Ascending aorta (tissue), 2 donors: ENCODE measurements at places on chromosomes 11 and 22.

GRCh38 chr22:41827671-41828070 lies 5.2 kb upstream of the SREBF2 start:
- DNase-seq, result no peak

- DNase-seq, result no peak
Observed at GRCh38 chr11:7677796-7678201, 4.5 kb upstream of the CYB5R2 start.

- DNase-seq, result no peak
Observed at GRCh38 chr11:7253800-7254199, 2.1 kb downstream of the SYT9 start.

- DNase-seq, result no peak
Observed at GRCh38 chr11:25218036-25218435, 721.2 kb downstream of the LUZP2 start.

GRCh38 chr11:5596607-5597201 lies at the start of gene TRIM6:
Gene TRIM6, plus strand, starts transcription at chr11:5596637. Its CDS starts 261 bp downstream, at chr11:5596898.
- DNase-seq, result peak; percentile 72

- no peak for DNase-seq
Observed at GRCh38 chr22:50338042-50338573, 5.0 kb upstream of the PPP6R2 start.

DNA sequence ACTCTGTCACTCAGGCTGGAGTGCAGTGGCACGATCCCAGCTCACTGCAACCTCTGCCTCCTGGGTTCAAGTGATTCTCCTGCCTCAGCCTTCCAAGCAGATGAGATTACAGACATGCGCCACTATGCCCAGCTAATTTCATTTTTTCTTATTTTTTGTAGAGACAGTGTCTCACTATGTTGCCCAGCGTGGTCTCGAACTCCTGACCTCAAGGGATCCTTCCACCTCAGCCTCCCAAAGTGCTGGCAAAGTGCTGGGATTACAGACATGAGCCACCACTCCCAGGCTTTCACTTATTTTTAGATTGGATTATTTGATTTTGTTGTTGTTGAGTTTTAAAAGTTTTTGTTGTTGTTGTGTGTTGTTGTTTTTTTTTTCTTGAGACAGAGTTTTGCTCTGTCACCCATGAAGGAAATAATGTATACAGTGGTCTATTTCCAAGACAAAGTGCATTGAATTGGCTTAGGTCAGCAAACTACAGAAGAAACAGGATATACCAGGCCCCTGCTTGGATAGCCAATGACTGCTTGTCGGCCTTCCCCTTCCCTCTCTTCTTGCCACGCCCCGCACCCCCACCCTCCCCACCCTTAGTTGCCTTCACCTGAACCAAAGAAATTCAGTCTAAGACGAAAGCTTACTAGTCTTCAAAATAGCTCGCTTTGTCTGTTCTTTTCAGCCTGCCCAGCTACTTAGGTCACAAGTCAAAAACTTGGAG lies 91.8 kb upstream of the CLDN5 start:
- no peak for DNase-seq

DNA sequence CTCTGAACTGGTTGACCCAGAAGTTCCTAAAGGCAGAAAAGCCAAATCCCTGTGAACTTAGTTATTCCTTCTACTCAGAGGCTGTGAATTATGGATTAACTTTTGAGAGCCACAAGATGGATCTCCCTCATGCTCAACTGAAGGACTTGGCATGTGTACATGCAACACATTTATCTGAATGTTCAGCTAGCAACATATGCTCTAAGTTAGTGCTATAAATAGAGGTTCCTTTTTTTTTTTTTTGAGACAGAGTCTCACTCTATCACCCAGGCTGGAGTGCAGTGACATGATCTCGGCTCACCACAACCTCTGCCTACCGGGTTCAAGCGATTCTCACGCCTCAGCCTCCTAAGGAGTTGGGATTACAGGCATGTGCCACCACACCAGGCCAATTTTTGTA lies 40.1 kb downstream of the EIF4ENIF1 start:
- DNase-seq, result no peak

DNA sequence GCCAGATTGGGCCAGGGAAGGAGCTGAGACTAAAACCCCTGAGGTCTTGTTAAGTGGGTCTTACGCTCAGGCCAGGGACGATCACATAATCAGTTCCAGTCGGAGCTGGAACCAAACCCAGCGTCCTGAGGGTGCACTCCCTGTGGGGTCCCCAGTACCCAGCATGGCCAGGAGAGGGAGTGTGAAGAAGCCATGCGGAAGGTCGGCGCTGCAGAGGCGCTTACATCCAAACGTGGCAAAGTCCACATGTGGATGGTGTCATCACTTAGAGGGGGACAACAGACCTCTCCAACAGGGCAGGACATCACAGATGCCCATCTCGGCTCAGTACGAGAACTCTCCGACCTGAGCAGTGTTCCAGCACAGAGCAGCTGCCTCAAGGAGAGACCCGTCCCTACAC lies 8.3 kb downstream of the ATP5MGL start:
- DNase-seq, result no peak

DNA sequence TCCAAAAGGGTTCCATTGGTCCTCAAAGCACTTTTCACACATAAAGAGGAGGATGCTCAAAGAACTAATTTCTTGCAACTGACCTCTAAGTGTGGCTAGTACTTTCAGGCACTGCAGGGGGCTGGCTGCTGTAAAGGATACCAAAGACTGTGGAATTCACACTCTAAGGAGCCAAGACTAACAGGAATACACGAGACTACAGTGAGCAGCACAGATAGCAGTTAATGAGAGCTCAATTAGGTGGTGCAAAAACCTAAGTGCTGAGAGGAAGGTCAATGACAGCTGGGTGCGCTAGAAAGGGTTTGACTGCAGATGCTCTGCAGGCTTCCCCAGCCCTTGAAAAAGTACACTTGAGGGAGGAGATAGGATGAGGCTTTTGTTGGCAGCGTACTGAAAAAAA lies 124.3 kb upstream of the NTM start:
- no peak for DNase-seq
